ENCODE measurements at places on chromosomes 16 and 17.

DNA sequence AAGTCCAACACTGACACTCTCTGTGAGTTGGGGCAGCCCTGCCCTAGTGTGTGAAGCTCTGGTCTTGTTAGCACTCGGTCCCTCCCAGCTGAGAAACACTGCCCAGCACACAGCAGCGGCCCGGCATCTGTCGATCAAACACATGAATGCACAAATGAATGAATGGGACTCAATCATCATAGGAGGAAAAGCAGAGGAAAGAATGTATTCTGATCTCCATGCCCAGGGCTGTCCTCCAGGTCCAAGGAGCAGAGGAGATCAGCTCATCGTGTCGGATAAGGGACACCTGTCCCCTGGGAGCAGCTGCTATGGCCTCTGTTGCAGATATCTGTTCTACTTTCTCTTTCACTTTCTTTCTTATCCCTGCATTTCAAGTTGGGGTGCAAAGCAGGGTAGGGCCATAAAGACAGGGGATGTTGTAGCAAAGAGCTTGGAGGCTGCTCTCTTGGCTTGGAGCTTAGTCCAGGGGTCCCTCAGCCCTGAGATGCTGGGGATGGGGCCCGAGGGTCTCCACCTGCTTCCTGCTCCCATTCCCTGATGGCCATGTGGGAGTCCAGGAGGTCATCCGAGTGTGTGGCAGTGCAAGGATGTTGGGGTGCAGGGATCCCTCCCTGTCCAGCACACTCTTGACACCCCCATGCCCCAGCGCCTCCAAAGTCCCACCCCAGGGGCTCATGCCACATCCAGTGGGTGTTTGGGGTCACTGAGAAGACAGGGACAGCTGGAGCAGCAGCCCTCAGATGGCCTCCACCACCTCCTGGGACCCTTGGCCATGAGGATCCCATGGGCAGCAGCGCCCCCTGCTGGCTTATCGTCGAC lies 88.2 kb downstream of the IRF8 start:
- no peak for DNase-seq

DNA sequence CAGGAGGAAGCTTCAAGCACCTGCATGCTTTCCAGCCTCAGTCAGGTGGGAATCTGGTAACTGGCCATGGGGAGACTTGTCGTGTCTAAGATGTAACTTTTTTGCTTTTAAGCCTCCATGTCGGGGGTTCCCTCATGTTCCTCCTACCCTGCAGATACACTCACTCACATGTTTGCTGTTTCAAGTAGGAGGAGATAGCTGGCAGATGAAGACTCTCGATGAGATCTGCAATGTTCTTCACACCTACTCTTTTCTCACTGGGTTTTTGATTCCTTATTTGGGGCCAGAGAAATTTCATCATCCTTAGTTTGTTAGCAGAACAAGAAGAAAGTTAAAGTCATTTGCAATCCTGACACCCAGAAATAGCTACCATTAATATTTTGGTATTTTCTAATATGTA lies 24.7 kb downstream of the UTP4 start:
- no peak for DNase-seq

DNA sequence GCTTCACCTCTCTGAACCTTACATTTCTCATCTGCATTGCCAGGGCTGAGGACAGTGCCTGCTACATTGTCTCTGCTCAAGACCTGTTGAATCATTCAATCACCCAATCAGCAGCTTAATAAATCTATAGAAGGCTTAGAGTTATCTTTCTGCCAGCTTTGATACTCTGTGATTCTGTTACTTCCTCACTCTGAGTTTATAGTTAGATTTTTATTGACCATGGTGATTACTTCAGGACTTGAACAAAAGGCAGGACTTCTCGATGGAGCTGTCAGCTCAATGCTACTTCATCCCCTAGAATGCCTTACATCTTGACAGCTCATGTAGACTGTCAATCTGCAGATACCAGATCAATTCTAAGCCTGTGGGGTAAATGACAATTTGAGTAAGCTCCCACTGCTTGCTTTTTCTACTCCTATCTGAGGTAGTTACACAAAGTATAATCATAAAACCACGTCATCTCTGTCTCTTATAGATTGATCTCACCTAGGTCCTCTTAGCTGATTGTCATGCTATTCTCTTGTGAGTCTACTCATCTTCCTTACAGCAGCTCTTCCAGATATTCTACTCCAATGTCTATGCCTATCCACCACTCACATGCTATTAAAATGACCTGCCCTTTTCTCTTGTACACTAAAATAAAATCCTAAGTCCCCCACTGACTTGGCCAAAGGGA lies 318.3 kb upstream of the CA10 start:
- DNase-seq, result no peak

GRCh38 chr16:88977018-88977811 lies at the start of gene CBFA2T3:
CBFA2T3 (minus strand) TSS chr16:88977207; CDS start chr16:88976807, 400 bp downstream.
- peak; percentile 4 for DNase-seq

All from kidney tubule cell (primary cell).